SJSA1 (cell line): ENCODE measurements at places on chromosomes 1 and 21. TPM values are rescaled to one million over a fixed set of nuclear protein-coding genes. Genes with fewer than 3 reads are reported as not detected.

DNA sequence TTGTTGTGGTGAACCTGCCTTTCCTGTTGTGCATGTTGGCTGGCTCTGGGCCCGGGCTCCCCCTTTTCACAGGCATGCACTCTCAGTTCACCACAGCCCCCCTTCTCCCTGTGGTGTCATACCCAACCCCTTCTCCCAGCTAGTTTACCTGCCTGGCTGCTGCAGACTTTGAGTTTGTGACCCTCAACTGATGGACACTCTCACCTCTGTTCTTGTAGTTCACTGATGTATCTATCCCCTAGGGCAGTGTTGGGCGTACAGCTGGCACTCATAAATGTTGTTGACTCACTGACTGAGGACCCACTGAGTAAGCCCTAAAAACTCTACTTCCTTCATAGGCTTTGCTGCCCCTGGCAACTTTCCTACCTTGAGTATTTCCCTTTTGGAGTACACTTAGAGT is 54.9 kb downstream of the WDR64 start:
- peaks cover 15% of the 10 kb centered on the region for H3K4me1 ChIP-seq
- H3K27ac ChIP-seq, result no peak overlapping the region
- no peaks in the 10 kb centered on the region for H3K36me3 ChIP-seq
- no peaks in the 10 kb centered on the region for H3K27me3 ChIP-seq
- peak; percentile 11 for DNase-seq

- no peaks in the 10 kb centered on the region for H3K27me3 ChIP-seq
- H3K4me1 ChIP-seq, result no peaks in the 10 kb centered on the region
- H3K27ac ChIP-seq, result no peak overlapping the region
- H3K4me3 ChIP-seq, result no peak overlapping the region
Measured at GRCh38 chr1:162458236-162458635, 39.4 kb upstream of the UHMK1 start.

DNA sequence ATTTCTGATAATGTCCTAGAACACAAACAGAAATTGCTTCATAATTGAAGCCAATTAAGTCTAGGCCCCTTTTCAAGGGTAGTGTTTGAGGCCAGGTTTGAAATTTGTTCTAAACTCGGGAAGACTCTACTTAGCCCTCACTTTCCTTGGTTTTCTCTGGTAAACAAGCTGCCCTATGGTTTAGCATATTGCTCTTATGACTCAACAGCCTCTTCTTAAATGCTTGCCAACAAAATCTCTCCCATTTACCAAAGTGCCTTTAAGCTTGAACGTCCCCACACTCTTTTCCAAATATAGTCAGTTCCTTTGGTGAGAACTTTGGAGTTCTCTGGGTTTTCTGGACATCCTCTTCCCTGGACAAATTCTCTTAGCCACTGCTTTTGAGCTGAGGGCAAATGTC is 5.8 kb upstream of the LCE6A start:
- no peaks in the 10 kb centered on the region for H3K27me3 ChIP-seq
- no peaks in the 10 kb centered on the region for H3K4me1 ChIP-seq
- H3K4me3 ChIP-seq, result no peak overlapping the region
- no peak overlapping the region for H3K27ac ChIP-seq

DNA sequence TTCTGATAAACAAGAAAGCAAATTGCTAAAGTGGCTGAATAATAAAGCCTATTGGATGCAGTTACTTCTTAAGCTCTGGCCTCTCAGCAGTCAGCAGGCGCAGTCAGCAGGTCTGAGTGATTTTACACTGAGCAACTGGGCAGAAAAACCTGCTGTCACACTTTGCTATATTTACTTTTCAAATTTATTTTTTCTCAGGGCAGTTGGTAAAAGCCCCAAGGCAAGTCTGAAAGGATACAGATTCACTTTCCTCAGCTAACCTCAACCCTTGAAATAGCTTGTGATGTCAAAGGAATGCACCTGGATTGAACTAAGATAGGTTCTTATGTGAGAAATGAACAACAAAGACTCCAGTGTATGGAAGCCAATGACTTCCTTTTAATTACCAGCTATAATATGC is 34.0 kb downstream of the ATP5PF start:
- DNase-seq, result no peak
- H3K27ac ChIP-seq, result no peak overlapping the region
- no peaks in the 10 kb centered on the region for H3K4me1 ChIP-seq
- no peaks in the 10 kb centered on the region for H3K27me3 ChIP-seq
- no peak overlapping the region for H3K4me3 ChIP-seq
- no peaks in the 10 kb centered on the region for H3K36me3 ChIP-seq

DNA sequence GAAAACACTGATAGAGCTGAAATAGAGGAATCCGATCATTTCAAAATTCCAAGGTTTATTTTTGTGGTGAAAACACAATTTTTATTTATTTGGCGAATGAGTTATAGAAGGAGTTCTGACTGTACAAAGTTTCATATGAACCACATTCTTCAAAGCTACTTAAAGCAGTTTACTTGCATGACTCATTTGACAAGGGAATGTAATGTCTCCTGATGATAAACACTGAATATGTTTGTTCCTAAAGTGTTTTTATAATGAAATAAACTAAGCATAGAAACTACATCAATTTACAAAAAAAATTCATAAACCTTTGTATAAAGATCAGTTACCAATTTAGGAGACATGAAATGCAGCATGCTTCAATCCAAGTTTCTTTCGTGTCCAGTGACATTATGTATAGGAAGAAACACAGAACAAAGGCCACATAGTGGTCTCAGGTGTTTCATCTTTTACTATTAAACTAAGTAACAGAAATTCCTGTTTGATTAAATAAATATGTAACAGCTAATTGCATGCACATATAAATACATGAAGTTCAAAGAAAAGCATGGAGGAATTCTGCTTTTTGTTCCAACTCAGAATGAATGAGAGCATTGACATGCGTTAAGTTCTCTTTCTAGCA is 2.5 kb downstream of the PRKACB start:
- peak overlapping the region; percentile 45 for H3K27ac ChIP-seq
- H3K4me3 ChIP-seq, result no peak overlapping the region; the same call in 1 of the 2 replicates
- no peaks in the 10 kb centered on the region for H3K36me3 ChIP-seq
- H3K4me1 ChIP-seq, result peaks cover 28% of the 10 kb centered on the region

GRCh38 chr1:230537456-230537855 is 104.8 kb upstream of the COG2 start:
- H3K4me1 ChIP-seq, result peaks cover 7% of the 10 kb centered on the region
- no peaks in the 10 kb centered on the region for H3K36me3 ChIP-seq
- H3K27me3 ChIP-seq, result no peaks in the 10 kb centered on the region
- no peak for DNase-seq
- no peak overlapping the region for H3K4me3 ChIP-seq

DNA sequence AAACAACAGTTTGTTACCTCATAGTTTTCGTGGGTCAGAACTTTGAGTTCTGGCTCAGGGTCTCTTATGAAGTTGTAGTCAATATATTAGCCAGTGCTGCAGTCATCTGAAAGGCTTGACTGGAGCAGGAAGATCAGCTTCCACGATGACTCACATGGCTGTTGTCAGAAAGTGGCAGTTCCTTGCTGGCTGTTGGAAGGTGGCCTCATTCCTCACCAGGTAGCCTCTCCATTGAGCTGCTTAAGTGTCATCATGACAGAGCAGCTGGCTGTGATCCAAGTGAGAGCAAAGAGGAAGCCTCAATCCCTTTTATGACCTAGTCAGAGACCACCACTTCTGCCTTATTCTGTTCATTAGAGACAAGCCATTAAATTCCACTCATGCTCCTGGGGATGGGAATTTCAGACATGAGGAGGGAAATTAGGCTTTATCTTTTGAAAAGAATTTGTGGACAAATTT is 5.6 kb downstream of the OSBPL9 start:
- DNase-seq, result peak; percentile 88
- H3K36me3 ChIP-seq, result peaks cover 11% of the 10 kb centered on the region
- H3K27ac ChIP-seq, result peak overlapping the region; percentile 59
- H3K27me3 ChIP-seq, result no peaks in the 10 kb centered on the region
- peaks cover 72% of the 10 kb centered on the region for H3K4me1 ChIP-seq

- H3K27me3 ChIP-seq, result no peaks in the 10 kb centered on the region
- H3K4me1 ChIP-seq, result no peaks in the 10 kb centered on the region
- DNase-seq, result no peak
- no peak overlapping the region for H3K27ac ChIP-seq
Measured at GRCh38 chr1:69312055-69312732, 255.5 kb upstream of the LRRC7 start.

GRCh38 chr1:21613072-21613867 is 55.9 kb downstream of the RAP1GAP start:
- no peaks in the 10 kb centered on the region; the same call in 1 of the 2 replicates for H3K27me3 ChIP-seq
- no peak overlapping the region for H3K27ac ChIP-seq
- no peak for DNase-seq
- no peak overlapping the region for H3K4me3 ChIP-seq
- no peaks in the 10 kb centered on the region for H3K36me3 ChIP-seq
- no peaks in the 10 kb centered on the region for H3K4me1 ChIP-seq

CRYBG2 gene
- total RNA-seq, result not detected in 2 replicates

DNA sequence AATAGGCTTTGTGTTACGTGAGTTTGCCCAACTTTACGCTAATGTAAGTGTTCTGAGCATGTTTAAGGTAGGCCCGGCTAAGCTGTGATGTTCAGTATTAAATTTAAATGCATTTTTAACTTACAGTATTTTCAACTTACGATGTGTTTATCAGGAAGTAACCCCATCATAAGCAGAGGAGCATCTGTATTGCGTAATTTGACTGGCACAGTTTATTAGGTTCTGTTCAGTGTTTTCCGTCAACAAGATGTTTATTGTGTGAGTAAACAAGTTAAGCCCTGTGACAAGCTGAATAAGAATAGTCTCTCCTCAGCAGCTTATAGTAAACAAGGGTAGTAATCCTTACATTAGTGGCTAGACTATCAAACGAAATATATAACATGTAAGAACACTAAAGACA is 27.2 kb upstream of the SHISA4 start:
- H3K27me3 ChIP-seq, result no peaks in the 10 kb centered on the region
- no peak overlapping the region for H3K27ac ChIP-seq
- H3K36me3 ChIP-seq, result peaks cover 82% of the 10 kb centered on the region
- no peaks in the 10 kb centered on the region for H3K4me1 ChIP-seq
- no peak for DNase-seq

- H3K27ac ChIP-seq, result no peak overlapping the region
- DNase-seq, result no peak
- H3K36me3 ChIP-seq, result no peaks in the 10 kb centered on the region
- no peaks in the 10 kb centered on the region for H3K4me1 ChIP-seq
Measured at GRCh38 chr1:48190881-48191280, 31.6 kb upstream of the SLC5A9 start.

DNA sequence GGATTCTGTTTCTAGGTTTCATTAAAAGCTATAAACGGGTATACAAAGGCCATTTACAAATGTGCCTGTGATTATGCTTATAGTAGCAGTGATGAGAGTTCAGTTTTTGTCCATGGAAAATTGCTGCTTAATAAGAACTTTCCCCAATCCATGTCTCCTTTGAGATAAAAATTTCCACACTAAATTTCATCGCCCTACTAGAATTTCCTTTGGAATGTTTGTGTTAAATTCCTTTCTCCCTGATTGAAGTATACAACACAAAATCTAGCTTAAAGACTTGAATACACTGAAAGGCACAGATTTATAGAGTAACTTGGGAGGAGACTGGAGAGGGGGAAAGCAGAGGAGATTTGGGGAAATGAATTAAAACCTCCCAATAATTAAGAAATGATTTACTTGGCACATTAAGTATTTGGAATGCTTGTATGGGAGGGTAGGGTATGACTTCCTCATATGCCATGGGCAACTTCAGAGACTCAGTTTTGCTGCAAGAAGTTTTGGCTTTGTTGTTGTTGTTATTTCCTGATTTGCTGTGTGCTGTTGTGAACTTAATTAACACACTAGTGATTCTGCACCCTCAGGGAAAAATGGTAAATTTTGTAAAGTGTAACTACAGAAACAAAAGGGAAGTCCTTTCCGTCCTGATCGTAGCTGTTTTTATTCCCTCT is 157.6 kb upstream of the LMO4 start:
- no peaks in the 10 kb centered on the region for H3K36me3 ChIP-seq
- H3K4me3 ChIP-seq, result no peak overlapping the region
- no peak overlapping the region for H3K27ac ChIP-seq
- DNase-seq, result no peak

GRCh38 chr1:8218351-8219092 is 99.4 kb upstream of the SLC45A1 start:
- no peaks in the 10 kb centered on the region for H3K36me3 ChIP-seq
- peaks cover 20% of the 10 kb centered on the region for H3K4me1 ChIP-seq
- no peaks in the 10 kb centered on the region for H3K27me3 ChIP-seq
- DNase-seq, result no peak
- no peak overlapping the region for H3K4me3 ChIP-seq

DNA sequence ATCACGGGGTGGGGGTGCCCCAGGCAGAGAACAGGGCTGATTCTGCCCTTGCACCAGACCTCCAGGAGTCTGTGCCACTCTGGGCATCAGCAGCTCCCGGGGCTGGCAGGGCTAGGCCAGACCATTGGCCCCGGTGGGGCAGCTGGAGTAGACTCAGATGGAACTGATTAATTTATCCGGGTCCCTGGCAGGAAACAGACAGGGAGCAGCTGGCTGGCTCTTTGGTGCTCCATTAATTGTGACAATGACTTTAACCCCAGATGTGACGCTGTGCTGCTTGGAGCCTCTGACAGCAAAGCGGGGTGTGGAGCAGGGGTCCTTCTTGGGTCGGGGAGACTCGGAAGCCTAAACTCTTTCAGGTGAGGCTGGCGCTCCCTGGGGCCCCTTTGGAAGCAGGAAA is 9.5 kb downstream of the EPHA8 start:
- H3K27ac ChIP-seq, result no peak overlapping the region
- no peak for DNase-seq
- H3K4me1 ChIP-seq, result no peaks in the 10 kb centered on the region
- H3K27me3 ChIP-seq, result peaks cover 38% of the 10 kb centered on the region
- H3K36me3 ChIP-seq, result no peaks in the 10 kb centered on the region

TMEM61 gene
- total RNA-seq, result not detected in 2 replicates

GRCh38 chr1:209095627-209096595 is 487.6 kb upstream of the CAMK1G start:
- H3K27me3 ChIP-seq, result no peaks in the 10 kb centered on the region
- DNase-seq, result peak; percentile 75
- no peak overlapping the region for H3K4me3 ChIP-seq
- peaks cover 11% of the 10 kb centered on the region for H3K4me1 ChIP-seq

- no peaks in the 10 kb centered on the region for H3K27me3 ChIP-seq
- H3K4me1 ChIP-seq, result peaks cover 14% of the 10 kb centered on the region
- no peak overlapping the region for H3K27ac ChIP-seq
- no peak for DNase-seq
Measured at GRCh38 chr1:197770243-197770642, 5.0 kb downstream of the DENND1B start.

- H3K4me3 ChIP-seq, result no peak overlapping the region
- peaks cover 11% of the 10 kb centered on the region for H3K4me1 ChIP-seq
- H3K36me3 ChIP-seq, result no peaks in the 10 kb centered on the region
- no peak for DNase-seq
Measured at GRCh38 chr1:8202182-8202905, 115.6 kb upstream of the SLC45A1 start.

DNA sequence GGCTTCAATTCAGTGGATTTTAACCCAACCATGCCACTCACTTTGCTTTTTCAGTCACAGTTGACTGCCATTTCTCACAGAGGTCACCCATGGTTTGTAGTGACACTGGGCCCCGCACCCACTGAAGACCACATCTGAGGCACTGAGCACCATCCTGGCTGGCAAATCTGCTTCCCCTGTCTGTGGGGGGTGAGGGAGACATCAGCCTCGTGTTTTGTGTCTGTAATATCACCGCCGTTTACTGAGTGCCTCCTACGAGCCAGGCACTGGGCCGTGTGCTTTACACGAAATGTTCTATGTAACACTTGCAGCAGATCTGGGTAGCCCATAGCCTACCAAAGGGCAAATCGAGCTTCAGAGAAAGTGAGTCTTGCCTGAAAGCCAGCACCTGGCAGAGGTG is 161.8 kb downstream of the PGBD5 start:
- H3K4me3 ChIP-seq, result no peak overlapping the region
- no peak for DNase-seq
- no peak overlapping the region for H3K27ac ChIP-seq
- peaks cover 24% of the 10 kb centered on the region for H3K36me3 ChIP-seq
